ENCODE measurements at places on chromosomes 12 and 14. TPM values are rescaled to one million over a fixed set of nuclear protein-coding genes. Genes with fewer than 3 reads are reported as not detected.

DNA sequence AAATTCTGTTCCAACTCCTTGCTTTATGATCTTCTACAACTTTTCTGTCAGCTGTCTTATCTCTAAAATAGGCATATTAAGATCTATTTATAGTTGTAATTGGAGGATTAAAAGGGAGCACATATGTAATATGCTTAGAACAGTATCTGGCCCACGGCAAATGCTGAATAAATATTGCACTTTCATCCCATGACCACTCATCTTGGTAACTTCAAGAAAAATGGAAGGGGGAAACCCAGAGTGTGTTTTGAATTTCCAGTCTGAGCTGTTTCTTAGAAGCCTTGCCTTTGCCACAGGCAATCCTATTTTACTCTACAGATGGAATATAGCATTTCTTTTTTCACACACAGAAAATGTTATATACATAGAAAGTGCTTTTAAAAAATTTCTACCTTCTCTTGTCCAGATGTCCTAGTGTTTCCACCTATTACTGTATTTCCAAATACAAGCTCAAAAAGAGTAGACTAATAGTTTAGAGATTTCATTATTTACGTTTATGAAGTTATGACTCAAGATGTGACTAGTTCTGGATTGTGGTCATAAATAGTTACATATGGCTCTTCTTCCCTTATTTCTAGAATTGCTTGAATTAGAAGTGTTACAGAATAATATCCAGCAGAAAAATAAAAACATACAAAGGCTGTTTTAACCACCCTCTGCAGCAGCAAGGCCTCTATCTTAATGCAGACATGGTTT, 6.2 kb upstream of the STXBP6 start:
- no peaks in the 10 kb centered on the region for H3K36me3 ChIP-seq
- no peak for DNase-seq
- no peak overlapping the region for H3K27ac ChIP-seq
- H3K4me3 ChIP-seq: no peak overlapping the region
- H3K4me1 ChIP-seq: no peaks in the 10 kb centered on the region

- H3K27me3 ChIP-seq: no peaks in the 10 kb centered on the region
- H3K27ac ChIP-seq: no peak overlapping the region
- H3K36me3 ChIP-seq: no peaks in the 10 kb centered on the region
- H3K4me1 ChIP-seq: no peaks in the 10 kb centered on the region
- no peak for DNase-seq
- no peak overlapping the region for H3K4me3 ChIP-seq
Measured at GRCh38 chr14:33420051-33420627, 481.5 kb downstream of the NPAS3 start.

- H3K4me1 ChIP-seq: peaks cover 42% of the 10 kb centered on the region
- no peaks in the 10 kb centered on the region for H3K36me3 ChIP-seq
- DNase-seq: no peak
- H3K4me3 ChIP-seq: peak overlapping the region; percentile 97
- peak overlapping the region; percentile 100 for H3K27ac ChIP-seq
Measured at GRCh38 chr14:21384494-21384851, 654 bp upstream of the SUPT16H start.

GRCh38 chr12:124680863-124681778, 113.7 kb upstream of the NCOR2 start:
- H3K4me1 ChIP-seq: peaks cover 10% of the 10 kb centered on the region
- H3K4me3 ChIP-seq: no peak overlapping the region
- DNase-seq: no peak
- no peak overlapping the region for H3K27ac ChIP-seq

- no peak overlapping the region for H3K27ac ChIP-seq
- no peak for DNase-seq
- H3K4me1 ChIP-seq: no peaks in the 10 kb centered on the region
Measured at GRCh38 chr12:2023365-2023764, 19.1 kb upstream of the DCP1B start.

DNA sequence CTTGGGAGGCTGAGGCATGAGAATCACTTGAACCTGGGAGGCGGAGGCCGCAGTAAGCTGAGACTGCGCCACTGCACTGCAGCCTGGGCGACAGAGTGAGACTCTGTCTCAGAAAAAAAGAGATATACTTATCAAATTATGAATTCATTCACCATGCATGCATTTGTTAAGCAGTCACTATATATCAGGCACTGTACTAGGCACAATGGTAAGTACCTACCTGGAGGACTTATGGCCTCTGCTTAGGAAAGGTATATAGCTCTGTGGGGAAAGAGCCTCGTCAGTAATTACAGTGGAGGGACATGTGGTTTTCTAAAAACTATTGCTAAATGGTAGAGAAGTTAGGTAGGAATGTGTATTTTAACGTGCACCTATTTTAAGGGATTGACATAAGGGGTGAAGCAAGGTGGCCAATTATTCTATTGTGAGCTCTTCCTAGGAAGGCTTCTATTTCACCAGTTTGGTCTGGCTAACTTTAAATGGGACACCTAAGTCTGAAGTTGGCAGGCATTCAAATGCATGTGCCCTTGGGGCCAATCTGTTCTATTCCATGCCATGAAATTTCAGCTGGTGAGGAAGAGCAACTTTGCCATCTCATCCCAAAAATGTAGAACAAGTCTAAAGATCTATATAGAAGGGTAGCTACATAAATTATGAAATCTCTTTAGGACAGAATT, 15.0 kb downstream of the TCP11L2 start:
- peaks cover 9% of the 10 kb centered on the region for H3K4me1 ChIP-seq
- H3K36me3 ChIP-seq: peaks cover 90% of the 10 kb centered on the region
- H3K27me3 ChIP-seq: no peaks in the 10 kb centered on the region
- no peak overlapping the region for H3K4me3 ChIP-seq
- H3K27ac ChIP-seq: no peak overlapping the region

DNA sequence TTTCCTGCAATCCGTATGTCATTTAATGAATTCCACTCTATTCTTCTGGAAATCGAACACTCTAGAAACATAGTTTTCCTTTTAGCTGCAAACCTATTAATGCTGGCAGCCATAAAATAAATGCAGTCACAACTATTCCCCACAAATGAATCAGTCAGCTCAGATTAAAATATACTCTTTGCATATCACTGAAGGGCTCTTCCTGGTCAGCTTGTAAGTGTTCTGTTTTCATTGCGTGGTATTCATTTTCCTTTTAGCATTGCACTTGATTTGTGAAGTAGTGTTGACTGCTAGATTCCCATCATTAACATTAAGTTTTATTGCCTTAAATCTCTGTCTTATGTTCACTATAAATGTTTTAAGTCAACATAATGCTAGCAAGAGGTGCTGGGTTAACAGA, 685.9 kb downstream of the DIO2 start:
- H3K36me3 ChIP-seq: no peaks in the 10 kb centered on the region
- H3K27ac ChIP-seq: no peak overlapping the region
- no peak overlapping the region for H3K4me3 ChIP-seq
- H3K27me3 ChIP-seq: peaks cover 3% of the 10 kb centered on the region
- H3K4me1 ChIP-seq: no peaks in the 10 kb centered on the region
- DNase-seq: no peak

DNA sequence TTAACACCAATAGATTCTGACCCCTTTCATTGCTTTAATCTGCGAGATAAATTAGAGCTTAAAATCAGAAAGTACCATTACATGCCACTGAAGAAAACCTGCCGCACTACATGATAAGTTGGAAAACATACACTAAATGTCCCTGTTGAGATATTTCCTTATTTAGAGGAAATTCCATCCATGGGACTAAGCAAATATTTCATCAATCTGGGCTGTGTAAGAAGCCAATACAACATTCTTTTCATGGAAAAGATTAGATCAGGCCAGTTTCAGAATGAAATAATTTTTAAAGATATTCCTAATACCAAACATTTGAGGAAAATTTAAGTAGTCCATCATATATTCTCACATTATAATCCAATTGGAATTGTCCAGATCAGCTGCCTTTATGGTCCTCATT, 112.8 kb downstream of the LLPH start:
- no peak overlapping the region for H3K4me3 ChIP-seq
- no peak overlapping the region for H3K27ac ChIP-seq
- H3K36me3 ChIP-seq: no peaks in the 10 kb centered on the region
- peaks cover 13% of the 10 kb centered on the region for H3K27me3 ChIP-seq
- DNase-seq: no peak

NGB gene
- total RNA-seq: not detected
